ENCODE measurements at places on chromosomes 1 and 21.

GRCh38 chr1:182615468-182616129 lies 11.4 kb upstream of the RGS16 start:
- DNase-seq: peak; percentile 86

DNA sequence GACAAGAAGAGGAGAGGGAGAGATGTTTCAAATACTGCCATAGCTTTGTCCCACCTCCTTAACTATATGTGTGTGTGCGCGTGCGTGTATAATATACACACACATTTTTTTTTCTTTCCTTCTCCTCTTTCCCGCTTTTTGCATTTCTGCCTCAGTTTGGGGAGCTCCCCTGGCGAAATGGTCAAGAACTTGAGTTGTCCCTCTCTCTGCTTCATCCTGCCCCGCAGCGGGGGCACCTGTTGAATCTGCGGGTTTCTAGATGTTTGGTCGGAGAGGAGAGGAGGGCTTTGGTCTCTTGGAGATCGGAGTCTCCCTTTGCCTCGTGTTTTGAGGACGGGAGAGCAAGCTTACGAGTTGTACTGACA lies 504 bp downstream of the SCCPDH start:
- DNase-seq: peak; percentile 70

DNA sequence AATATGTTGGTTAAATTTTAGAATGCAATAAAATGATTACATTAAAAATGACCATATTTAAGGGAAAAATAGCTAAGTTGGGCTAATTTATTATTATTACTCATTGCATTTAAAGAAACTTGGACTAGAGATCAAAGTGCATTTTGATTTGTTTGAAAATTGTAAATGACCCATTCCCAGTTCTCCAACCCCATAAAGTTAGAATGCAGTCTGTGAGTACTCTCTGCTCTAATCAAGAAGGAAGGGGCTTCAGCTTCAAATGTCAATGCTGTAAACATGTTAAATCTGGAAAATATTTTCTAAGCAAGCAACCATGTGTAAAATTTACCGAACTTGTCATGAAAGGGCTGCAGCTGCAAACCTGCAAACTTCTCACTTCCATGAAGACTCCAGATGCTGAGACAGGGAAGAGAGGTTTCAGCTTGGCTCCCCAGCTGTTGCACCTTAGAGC lies 232.7 kb downstream of the TTLL7 start:
- no peak for DNase-seq

DNA sequence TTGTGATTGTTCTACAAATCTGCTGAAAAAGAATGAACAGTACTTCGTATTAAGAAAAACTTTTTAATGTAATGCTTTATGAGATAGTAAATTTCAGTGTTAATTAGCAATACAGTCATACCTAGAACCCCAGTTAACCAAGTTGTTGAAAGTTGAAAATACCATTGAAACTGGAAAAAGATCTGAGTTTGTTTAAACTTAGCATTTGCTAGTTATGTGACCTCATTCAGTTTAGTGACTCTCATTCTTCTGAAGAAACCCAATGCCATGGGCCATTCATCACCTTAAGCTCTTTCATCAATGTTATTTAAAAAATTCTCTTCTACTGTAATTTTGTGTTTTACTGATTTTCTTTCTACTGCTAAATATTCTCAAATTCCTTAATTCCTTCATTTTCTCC lies 20.2 kb downstream of the RCOR3 start:
- no peak for DNase-seq

DNA sequence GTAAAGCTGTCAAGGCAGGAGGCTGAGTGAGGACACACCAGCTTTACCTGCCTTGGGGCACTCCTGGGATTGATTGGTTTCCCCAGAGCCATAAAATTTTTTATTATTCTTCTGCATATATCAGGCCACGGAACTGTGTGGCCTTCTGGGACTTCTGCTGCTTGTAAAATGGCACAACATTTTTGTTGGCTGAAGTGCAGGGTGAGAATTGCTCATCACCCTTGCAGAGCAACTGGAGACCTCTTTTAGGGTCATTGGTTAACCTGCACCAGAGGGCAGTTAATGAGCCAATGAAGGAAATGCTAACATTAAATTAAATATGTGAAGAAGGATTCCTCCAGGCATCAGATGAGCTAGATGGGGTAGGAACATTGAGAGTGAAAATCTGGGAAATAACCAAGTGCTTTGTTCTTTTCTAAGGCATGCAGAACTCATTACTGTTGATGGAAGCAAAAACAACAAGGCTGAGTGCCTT lies 87.7 kb downstream of the LTN1 start:
- DNase-seq: no peak

- DNase-seq: no peak
These were observed 40.5 kb upstream of the GJB5 start for GRCh38 chr1:34714386-34714785.

DNA sequence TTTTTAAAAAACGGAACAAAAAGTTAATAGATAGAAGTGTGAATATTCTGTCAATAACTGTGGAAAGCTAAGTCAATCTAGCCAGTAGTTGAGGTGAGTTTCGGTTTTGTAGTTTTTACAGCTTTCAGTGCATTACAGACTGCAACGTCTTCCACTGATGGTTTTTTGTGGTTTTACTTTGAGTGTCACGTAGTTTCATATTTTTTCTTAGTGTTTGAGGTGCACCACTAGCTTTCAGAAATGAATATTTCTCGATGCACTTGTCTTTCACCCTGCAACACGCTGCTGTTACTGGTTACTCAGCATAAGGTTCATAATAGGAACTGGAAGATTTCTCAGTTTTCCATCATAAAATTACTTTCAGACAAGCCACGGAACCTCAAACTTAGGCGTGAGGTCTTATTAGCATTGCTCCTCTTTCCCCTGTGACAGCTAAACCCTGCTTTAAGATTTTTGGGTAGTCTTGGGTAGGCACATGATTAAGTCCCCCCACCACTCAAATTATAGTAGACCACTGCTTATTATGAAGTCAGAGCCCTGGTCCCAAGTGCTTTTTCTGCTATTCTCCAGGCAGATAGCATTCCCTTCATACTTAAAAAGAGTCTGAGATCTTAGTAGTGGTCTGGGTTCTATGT lies 1412.7 kb downstream of the KCNT2 start:
- DNase-seq: no peak

DNA sequence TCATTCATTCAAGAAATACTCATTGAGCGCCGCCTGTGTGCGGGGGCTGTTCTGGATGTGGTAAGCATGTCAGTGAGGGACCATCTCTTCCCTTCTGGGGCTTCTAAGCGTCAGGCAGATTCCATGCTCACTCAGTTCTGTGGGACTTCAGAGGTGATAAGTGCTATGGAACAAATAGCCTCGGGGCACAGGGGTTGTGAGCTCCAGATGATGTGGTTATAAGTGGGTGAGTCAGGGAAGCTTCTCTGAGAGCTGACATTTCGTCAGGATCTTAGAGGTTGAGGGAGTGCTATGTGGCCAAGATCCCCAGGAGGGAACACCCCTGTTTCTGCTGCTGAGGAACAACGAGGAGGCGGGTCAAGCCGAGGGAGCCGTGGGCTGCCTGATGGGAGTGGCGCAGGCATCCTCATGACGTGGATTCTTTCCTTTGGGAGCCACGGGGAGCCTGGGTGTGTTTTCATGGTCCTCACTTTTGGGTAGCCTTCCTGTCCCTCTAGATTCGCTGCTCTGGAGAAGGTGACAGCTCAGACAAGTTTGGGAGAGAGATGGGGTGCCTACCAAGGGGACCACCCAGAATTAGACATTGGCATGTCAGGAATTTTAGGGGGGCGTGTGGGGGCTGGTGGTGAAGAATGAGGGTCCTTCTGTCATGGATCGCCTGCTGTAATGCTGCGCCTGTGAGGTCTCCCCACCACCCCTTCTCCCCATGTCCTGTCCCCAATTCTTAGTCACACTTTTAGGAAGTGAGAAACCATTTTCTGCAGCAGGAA lies 38.5 kb downstream of the HUNK start:
- peak; percentile 35 for DNase-seq

GRCh38 chr1:12778907-12779306 lies 5.4 kb downstream of the PRAMEF12 start:
- DNase-seq: no peak

GRCh38 chr1:222889440-222889839 lies 74.6 kb downstream of the DISP1 start:
- no peak for DNase-seq

DNA sequence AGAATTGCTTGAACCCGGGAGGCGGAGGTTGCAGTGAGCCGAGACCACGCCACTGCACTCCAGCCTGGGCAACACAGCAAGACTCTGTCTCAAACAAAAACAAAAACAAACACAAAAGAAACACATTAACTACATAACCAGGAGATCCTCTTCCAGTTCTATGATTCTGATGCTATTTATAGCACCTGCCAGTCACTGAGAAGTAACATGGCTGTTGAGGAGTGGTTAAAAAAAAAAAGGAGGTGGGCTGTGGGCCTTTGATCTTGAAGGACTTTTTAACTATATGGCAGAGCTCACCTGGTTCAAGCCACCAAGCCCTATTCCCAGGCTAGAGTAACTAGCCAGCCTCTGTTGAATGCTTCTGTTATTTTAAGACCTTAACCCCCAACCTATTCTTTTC lies 148.8 kb downstream of the ZBTB18 start:
- no peak for DNase-seq

GRCh38 chr1:193068013-193068412 lies 8.6 kb downstream of the RO60 start:
- DNase-seq: peak; percentile 14

DNA sequence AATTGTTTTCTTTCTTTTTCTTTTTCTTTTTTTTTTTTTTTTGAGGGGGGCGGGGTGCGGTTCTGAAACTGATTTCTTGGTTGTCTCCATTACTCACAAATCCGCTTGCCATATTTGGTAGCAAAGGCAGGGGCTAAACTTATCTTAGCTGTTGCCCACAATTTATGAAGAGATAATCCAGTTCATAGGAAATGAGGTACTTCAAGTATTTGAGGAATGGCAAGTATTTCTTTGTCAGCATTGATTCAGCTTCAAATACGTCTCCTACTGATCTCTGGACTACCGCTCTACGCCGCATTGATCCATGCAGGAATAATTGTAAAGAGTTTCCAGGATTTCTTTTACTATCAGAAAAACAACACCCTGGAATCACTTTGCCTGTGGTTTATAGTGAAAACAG lies 289.2 kb upstream of the DPYD start:
- no peak for DNase-seq
